ENCODE measurements at places on chromosomes 4 and X. TPM values are rescaled to one million over a fixed set of nuclear protein-coding genes. Genes with fewer than 3 reads are reported as not detected.

Gene SPRY1
- 16.5 TPM for total RNA-seq

Gene F8
- 5.5 TPM for total RNA-seq

Gene DRP2
- 2.3 TPM for total RNA-seq

Gene PPEF2
- total RNA-seq = not detected

Gene PLK4
- total RNA-seq = 0.66 TPM

Gene TCP11X2
- not detected for total RNA-seq

Measured in smooth muscle cell of trachea (primary cell).